Spleen (tissue), 13 donors: ENCODE measurements at places on chromosomes 3 and 15. TPM values are rescaled to one million over a fixed set of nuclear protein-coding genes. Genes with fewer than 3 reads are reported as not detected.

The MITF gene
- 5.4 TPM for total RNA-seq

The SCN5A gene
- not detected for total RNA-seq

The FMN1 gene
- total RNA-seq = 42.1 TPM

The ARMC8 gene
- 59.6 TPM for total RNA-seq

The GPR156 gene
- total RNA-seq = 0.18 TPM

The PCYT1A gene
- 88.7 TPM for total RNA-seq

The KAT2B gene
- 64.3 TPM for total RNA-seq

The ZBBX gene
- not detected for total RNA-seq

The CELF6 gene
- 2.6 TPM for total RNA-seq

The SIDT1 gene
- total RNA-seq = 42.9 TPM

The DUOXA1 gene
- not detected for total RNA-seq

The SPRED1 gene
- 27.1 TPM for total RNA-seq

DNA sequence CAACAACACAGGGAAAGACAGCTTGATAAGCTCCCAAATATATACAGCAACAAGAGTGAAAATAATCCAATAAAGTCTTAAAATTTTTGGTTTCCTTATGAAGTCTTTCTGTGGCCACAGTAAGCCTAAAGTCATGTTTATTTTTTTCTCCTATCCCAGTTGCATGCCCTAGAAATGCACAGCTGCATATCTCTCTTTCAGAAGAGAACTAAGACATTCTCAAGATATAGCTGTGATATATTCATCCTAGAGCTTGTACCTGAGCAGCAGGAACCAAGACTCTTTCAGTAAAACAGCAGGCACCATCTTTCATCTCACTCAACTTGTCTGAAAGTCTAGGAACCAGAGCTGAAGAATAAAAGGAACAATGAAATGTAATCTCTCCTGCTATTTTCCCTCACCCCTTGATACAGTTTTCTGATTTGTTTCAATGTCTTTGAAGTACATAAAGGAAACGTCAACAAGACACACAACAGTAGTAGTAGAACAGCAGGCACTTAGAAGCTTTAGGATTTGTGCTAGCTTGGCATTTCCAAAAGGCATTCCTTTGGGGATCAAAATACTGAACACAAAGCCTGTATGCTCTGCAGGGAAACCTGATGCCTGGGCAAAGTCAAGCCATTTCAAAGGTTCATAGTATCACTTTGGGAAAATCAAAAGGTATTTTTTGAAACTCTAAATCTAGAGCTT is 536.8 kb downstream of the PYDC2 start:
- DNase-seq = no peak

DNA sequence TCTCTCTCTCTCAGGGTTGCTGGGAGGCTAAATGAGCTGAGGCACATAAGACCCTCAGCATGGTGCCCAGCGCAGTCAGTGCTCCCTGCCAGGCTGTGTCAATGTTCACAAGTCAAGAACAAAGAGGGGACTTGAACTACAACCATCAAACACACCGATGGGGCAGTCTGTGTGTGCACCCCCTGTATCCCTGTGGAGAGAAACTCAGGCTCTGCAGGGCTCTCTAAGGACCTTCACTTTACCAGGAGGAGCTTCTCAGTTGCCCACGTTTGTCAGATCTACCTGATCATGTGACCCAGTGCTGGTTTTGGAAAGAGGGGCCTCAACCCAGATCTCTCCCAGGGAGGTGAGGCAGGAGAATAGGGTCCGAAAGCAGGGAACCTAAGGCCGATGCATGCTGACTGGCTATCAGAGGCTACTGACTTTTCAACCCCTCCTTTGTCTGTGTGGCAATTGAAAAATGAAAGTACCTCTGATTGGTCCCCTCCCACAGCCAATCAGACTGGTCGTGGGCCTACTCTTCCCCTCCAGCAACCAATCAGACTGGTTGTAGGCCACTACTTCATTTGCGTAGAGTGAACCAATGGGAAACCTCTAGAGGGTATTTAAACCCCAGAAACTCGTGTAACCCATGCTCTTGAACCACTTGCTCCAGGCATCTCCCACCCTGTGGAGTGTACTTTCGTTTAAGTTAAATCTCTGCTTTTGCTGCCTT is 34.0 kb downstream of the RHCG start:
- no peak for DNase-seq

DNA sequence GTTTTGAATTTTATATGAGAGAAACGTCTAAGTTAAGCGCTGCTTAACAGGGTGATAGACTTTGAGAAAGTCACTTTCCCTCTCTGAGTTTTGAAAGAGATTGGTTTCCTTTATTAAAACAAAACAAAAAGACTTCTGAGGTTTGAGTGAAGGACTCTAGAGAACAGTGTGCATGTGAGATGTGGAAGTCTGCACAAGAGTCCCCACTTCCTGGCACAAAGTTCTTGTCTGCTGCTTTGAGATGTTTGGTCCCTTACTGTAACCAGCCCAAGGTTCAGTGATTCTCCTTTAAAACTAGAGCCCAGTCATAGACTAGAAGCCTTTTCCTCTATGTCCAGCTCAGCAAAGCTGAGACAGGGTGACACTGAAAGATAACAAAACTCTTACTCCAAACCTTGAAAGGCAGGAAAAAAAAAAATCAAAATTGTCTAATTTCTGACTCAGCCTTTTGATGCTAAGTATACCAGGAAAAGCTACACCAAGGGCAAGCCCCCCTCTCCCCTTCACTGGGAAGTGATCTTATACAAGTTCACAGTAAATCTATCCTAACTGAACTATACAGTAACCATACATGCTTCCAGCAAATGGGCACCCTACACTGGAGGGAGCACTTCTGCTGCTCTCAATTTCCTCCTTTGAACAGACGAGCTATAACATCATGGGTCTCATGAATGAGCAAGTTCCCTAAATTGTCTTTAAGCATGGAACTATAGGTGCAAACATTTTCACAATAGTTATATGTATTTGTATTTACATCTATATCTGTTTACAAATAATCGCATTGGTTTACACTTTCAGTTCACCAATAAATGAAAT is 2.3 kb downstream of the POPDC2 start:
- DNase-seq = no peak

DNA sequence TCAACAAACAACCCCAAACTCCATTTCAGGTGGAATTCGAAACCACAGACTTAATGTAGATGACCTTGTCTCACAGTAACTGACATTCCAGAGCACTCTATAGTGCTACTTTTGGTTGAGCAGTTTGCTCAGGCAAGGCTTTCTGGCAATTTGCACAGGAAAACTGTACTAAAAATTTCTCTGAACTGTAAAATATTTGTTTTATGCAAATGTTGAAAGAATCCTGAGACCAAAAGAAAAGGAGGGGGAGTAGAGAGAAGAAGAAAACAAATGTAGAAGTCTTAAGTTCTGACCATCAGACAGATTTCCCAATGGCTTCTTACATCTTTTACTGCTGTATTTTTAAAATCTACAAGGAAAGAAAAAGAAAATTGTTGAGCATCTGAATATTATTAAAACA is 53.5 kb downstream of the DTWD1 start:
- no peak for DNase-seq

DNA sequence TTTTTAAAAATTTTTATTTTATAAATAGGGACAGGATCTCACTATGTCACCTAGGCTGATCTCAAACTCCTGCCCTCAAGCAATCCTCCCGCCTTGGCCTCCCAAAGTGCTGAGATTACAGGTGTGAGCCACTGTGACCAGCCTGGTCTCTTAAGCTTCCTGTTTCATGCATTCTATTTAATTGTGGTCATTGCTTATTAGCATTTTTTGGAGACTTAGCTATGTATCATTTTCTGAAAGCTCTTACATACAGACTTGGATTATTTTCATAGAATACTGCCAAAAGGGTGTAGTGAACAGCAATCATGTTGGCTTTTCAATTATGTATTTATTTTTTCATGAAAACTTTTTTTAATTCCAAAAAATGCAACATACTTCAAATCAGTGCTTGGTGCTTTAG is 51.5 kb upstream of the DCUN1D1 start:
- no peak for DNase-seq

GRCh38 chr3:112974894-112975293 is at the start of gene CD200R1:
CD200R1 (minus strand) TSS chr3:112975103; CDS start chr3:112974857, 246 bp downstream.
- no peak for DNase-seq

DNA sequence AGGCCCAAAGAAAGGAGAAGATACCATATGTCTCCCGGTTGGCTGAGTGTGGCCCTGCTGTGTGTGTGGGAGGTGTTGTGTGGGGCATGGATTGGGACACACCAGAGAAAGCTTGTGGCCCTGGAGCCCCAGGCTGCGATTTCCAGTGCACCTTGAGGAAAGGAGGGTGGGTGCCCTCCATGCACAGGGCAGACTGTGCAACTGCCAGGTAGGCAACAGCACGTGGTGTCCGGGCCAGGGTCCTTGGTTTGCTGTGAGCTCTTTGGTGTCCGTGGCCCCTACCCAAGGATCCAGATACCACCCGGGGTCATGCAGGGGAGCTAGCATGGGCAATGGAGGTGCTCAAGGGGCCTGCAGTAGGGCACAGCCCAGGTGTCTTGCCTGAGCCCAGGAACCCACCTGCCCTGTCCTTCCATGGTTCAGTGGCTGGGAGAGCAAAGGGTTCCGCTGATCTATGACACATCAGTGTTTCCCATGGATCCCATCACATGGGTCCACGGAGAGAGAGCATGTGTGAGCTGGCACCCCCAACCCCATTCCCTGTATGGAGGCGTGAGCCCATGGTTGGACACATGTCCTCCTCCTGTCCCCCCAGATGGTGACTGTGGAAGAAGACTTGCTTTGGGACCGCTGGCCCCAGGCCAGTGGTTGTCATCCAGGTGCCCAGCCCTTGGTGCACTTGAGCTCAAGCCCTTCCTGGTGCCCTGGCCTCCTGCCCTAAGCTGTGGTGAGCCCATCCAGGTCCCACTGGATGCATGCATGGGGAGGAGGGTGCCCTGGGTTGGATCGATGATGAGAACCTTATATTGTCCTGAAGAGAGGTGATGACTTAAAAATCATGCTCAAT is 223.4 kb downstream of the SNRPN start:
- peak; percentile 67 for DNase-seq

DNA sequence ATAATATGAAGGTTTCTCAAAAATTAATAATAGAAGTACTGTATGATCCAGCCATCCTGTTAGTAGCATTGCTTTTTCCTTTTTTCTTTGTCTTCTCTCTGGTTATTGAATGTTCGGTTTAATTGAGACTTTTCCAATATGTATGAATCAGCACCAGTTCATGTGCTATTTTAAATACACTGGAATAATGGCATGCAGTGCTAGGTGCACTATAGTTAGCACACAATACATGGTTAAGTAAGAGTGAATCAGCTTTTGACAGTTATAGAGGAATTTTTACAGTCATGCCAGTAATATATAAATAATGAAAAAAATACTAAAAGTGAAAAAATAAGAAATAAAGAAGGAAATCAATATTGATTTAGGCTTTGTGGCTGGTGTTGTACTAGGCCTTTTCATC is 113.8 kb upstream of the STRIT1 start:
- DNase-seq = no peak

DNA sequence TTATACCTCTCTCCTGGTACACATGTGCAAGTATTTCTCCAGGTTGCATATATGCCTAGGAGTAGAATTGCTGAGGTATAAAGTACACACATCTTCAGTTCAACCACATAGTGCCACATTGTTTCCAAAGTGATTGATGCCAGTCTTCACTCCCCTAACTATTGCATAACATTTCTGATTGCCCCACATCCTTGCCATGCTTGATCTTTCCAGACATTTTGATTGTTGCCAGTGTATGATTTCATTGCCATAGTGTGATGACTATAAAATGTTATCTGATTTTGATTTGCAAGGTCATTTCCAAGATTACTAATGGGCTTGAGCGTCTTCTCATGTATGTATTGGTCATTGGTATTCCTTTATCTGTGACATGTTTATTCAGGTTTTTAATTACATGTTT is 61.1 kb upstream of the MLF1 start:
- DNase-seq = no peak

DNA sequence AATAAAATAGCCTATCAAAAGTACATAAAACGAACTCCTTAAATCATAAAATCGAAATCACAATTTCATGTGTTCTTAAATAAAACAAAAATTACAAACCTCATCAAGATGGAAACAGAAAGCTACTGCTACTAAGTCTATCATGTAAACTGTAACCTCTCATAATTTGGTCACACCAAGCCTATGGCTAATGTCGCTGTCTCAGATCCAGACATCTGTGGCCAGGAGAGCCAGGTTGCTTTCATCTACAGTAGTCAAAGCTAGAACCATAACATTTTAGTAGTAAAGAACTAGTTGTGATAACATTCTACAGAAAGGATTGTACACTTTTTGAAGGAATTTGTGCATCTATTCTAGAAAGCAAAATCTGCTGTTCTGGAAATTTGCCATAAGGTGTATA is 197.4 kb upstream of the MBNL1 start:
- DNase-seq = no peak

DNA sequence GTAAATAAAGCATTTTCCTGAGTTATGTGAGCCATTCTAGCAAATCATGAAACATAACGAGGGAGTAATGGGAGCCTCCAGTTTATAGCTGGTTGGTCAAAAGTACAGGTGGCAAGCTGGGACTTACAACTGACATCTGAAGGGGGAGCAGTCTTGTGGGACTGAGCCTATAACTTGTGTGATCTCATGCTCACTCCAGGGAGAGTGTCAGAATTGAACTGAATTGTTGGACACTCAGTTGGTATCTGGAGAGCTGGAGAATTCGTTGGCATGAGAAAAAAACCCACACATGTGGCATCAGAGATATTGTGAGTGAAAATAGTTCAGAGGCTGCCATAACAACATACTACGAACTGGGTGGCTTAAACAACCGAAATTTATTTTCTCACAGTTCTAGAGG is 22.8 kb upstream of the DENND6A start:
- no peak for DNase-seq

GRCh38 chr3:14861446-14862302 is 42.9 kb downstream of the FGD5 start:
- peak; percentile 63 for DNase-seq

- no peak for DNase-seq
Measured at GRCh38 chr3:143158014-143158988, 38.7 kb downstream of the CHST2 start.

DNA sequence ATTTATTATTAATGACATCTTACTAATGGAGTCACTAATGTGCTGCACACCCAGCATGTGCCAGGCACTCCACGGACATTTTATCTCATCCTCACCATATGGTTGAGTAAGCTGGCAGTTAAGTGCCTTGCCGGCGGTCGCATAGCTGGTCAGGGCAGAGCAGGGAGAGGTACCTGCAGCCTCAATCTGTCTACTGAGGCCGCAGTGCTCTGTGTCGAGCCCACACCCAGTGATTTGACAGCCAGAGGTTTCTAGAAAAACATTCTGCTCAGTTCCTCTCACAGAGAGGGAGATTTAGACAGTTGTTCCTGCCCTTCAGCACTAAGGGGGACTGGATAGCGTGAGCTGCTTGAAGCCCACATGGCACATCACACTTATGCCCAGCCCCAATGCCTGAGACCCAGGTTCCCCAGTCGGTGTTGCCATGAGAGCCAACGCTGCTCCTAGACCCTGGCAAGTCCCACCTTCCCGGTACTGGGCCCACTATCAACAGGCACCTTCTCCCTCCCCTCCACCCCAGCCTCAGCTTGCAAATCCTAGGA is 2.6 kb downstream of the LIPC start:
- DNase-seq = no peak

GRCh38 chr3:154972951-154973350 is 107.2 kb upstream of the MME start:
- no peak for DNase-seq
